ENCODE measurements at places on chromosomes 11 and 22.

- no peak for DNase-seq
These were observed 39.4 kb upstream of the SEPTIN5 start for GRCh38 chr22:19674929-19675253.

GRCh38 chr11:7670641-7671040, 2.7 kb downstream of the CYB5R2 start:
- DNase-seq, result no peak

- DNase-seq, result no peak
These were observed 133.6 kb upstream of the SESN3 start for GRCh38 chr11:95364324-95365295.

DNA sequence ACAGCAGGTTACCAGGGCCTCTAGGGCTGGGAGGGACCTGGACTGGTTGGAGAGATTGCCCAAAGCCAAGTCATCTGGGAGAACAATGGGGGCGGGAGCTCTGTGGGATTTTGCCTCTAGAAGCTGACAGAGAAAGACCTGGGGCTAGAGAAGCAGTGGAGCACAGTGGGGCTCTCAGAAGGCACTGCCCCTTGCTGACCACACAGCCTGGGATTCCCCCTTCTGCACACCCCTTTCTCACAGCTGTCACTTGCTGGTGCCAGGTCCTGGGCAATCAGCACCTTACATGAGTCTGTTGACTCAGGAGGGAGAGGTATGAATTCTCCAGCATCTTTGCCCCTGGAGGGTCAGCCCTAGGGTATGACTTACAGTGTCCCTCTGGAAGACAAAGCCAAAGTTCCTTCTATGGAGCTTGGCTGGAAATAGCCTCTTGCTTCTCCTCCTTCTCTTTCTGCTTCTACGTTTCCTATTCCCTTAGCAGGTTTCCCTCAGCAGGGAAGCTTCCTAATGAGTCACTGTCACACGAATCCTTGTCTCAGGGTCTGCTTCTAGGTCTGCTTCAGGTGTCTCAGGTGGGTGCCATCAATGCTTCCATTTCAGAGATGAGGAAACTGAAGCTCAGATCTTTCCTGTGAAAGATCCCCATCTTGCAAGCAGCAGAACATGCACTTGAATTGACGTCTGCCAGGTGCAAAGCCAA, 27.0 kb downstream of the GDPD5 start:
- no peak for DNase-seq

DNA sequence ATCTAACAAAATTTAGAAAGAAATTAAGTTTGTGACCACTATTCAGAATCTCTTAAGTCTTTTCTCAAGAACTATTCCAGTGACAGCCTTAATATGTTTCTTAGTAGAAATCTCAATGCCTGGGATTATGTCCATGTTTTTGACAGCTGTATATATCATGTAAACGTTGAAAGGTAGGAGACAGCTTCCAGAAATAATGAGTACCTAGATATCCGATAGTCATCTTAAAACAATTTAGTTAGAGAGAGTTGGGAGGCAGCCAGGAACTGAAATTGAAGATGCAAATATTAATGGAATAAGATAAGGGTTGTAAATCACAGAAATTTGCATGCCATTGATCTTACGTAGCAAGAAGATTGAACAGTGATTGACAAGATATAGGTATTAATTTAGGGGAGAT, 955.2 kb downstream of the JRKL start:
- no peak for DNase-seq

DNA sequence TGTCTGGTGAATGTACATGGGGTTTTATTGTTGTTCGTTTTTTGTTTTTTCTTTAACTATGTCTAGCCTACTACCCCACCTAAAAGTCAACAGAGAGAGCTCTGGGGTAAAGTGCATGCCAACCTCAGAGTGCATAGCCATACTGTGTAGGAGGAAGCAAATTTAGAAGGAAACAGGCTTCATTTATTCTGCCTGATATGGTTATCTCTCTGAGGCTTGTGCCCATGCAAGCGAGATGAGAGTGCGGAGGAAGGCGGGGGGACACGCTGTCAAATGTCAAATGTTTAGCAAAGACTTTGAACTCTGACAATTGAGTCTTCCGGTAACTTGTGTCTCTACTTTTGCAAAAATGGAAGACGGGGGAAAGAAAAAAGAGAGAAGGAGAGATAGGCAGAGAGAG, 295.5 kb downstream of the ETS1 start:
- DNase-seq, result no peak

GRCh38 chr11:45660729-45661438, 4.5 kb downstream of the CHST1 start:
- no peak for DNase-seq

GRCh38 chr11:130042093-130042591, 27.6 kb upstream of the APLP2 start:
- no peak for DNase-seq

DNA sequence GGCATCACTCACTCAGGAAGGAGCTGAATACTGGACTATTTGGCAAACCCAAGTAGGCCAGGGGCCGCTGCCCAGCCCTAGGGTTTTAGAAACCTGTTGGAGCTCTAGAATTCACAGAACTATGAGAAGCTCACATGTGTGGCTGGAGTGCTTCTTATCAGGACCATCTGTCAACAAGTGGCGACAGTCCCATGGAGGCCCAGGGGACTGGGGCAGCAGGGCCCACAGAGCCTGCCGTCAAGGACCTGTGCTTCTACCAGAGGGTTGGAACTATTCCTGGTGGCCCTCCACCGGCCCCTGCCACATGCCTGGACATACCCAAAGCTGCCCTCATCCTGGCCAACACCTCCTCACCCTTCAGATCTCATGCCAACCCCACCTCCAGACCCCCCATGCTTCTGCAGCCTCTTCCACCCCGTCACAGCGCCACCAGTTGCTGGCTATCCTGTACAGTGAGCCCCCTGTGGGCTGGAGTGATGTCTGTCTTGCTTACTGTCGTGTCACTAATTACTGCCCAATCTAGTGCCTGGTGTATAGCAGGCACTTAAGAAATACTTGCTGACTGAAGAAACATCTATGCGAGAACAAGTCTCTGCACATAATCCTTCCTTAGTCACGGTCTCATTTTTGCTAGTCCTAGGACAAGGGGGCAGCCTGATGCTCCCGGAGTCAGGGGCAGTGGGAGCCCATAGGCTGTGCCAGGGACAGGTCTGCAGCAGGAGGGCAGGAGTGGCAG, 27.2 kb upstream of the RASL10A start:
- no peak for DNase-seq

DNA sequence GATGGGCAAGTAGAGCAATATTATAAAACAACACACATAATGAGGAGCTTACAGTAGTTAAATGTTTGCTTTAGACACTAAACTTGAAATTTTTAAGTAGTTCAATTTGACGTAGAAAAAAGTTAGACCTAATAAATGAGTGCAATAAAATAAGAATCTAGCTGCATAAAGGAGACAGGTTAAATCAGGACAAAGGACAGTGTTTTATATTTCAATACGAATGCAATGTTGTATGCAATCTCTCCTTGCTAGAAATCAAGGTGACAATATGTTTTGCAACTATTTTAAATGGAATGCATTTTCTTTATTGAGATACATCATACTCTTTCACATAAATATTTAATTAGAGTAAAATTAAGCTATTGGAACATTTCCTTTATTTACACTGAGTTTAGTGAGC, 267.9 kb downstream of the CASP12 start:
- DNase-seq, result no peak

- DNase-seq, result no peak
These were observed 4.2 kb upstream of the RAC2 start for GRCh38 chr22:37248251-37248650.

GRCh38 chr22:23542933-23543332, 37.2 kb downstream of the IGLL1 start:
- no peak for DNase-seq

Measured in adrenal gland (tissue), 19 donors.